Retina (tissue), 1 donor: ENCODE measurements at places on chromosomes 13 and 19.

GRCh38 chr13:74920920-74921319 is 561.0 kb downstream of the TBC1D4 start:
- no peak for DNase-seq

- DNase-seq, result no peak
These were observed 1163.0 kb downstream of the DIAPH3 start for GRCh38 chr13:59000770-59001169.

DNA sequence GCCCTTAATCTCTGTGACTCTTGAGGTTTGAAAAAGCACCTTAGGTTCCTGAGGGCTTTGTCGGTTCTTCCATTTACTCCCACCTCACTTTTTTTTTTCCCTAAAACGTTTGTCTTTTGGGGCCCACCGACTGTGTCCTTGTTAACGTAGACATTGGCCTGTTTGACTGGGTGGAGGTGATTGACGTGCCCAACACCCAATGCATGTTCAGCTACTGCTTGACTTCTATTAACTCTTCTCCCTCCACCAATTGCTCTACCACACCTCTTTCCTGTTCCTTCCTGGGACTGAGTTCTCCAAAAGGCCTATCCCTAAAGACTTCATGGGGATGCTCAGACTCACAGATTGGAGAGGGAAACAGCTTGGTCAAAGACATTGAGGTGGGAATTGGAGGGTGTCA is 17.3 kb downstream of the CKM start:
- DNase-seq, result no peak

DNA sequence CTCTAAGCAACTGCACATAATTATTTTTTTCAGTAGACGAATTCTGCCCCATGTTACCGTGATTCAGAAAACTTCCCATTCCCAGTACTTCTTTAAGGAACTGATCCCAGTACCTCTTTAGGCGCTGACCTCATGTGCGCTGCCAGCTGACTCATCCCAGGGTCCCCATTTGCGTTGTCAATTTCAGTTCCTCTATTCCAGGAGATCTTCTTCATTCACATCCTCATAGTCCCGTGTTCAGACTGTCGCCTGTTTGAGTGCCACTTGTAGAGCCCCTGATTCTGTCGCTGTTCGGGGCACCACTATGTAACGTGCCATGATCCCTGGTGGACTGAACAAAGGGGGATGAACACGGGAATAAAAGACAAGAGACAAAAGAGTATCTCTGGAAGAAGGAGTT is 16.4 kb downstream of the FPR3 start:
- DNase-seq, result no peak

DNA sequence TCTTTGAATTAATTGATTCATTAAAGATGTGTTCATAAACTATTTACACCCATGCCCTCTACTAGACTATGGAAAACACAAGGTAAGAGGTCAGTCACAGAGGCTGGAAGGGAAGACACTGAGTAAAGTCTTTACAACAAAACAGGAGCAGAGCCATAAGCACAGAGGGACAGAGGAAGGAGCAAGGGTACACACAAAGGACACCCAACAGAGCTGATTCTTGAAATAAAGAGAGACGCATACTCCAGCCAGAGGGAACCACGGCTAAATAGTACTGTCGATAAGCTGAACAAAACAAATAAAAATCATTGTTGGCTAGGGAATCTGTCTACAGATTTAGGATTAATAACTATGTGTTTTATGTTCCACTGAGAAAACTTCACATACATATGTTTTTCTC is 289.2 kb downstream of the EFNB2 start:
- DNase-seq, result no peak

GRCh38 chr19:1411255-1412191 is 4.1 kb downstream of the DAZAP1 start:
- DNase-seq, result peak; percentile 68

DNA sequence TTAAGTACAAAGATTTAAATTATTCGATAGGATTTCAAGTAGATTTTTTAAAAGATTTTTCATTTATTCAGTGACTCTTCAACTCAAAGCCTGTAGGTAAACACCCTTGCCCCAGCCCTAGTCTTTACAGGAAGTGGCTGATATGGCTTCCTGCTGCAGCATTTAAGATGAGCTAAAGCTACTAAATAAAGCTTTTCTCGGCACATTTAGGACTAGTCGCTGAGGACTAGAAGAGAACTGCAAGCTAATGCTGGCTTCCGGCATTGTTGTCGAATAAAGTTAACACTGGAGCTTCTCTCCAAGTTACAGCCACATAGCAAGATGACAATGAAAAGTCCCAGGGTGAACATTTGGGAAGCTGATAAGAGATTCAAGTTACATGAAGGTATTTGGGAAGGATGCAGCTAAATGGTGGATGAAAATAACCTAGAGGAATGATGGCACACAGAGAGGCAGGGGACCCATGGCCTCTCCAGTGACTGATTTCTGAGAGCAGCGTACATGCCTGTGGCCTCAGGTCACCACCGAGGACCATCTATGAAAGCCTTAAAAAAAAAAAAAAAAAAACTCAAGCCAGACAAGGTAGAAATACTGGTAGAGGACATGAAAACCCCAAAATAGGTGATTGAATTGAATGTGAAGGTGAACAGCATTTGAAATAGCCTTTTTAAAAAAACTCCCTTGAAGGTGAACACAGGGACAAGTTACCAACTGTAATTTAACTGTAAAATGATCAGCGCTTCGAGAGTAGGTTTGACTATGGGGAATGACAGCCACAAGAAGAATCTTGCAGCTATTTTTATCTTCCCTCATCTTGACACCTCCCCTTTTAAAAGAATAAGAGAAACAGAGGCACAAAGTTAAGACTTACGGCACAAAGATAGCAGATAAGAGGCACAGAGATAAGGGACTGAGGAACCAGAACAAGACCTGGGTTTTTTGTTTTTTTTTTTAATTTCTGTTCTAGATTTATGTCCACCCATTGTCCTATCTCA is 155.4 kb downstream of the DCT start:
- no peak for DNase-seq
